Amniotic epithelial cell (primary cell): ENCODE measurements at places on chromosomes 12 and 14.
A peak's percentile ranks its signal among the peaks of the same experiment; 100 is the strongest.

DNA sequence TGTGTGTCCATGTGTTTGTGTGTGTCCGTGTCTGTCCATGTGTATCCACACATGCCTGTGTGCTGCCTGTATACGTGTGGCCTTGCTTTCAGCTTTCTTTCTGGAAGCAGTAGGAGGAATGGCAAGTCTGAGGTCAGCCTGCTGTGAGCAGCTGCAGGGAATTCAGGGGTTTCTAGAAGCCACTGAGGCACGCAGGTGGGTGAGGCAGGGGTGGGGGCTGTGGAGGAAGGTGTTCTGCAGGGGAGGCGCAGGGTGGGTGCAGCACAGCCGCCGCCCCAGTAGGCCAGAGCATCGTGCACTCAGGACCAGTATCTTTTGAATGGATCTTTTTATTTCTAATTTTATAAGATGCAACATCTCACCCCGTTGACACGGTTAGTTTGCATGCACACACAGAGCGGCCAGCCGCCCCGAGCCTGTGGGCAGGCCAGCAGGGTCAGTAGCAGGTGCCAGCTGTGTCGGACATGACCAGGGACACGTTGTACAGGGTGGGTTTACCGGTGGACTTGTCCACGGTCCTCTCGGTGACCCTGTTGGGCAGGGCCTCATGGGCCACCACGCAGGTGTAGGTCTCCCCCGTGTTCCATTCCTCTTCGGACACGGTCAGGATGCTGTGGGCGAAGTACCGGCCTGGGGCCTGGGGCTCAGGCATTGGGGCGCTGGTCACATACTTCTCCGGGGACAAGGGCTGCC is 327.7 kb downstream of the TMEM121 start:
- no peak for DNase-seq

GRCh38 chr12:30902001-30902400 is 24.5 kb upstream of the TSPAN11 start:
- DNase-seq, result no peak

DNA sequence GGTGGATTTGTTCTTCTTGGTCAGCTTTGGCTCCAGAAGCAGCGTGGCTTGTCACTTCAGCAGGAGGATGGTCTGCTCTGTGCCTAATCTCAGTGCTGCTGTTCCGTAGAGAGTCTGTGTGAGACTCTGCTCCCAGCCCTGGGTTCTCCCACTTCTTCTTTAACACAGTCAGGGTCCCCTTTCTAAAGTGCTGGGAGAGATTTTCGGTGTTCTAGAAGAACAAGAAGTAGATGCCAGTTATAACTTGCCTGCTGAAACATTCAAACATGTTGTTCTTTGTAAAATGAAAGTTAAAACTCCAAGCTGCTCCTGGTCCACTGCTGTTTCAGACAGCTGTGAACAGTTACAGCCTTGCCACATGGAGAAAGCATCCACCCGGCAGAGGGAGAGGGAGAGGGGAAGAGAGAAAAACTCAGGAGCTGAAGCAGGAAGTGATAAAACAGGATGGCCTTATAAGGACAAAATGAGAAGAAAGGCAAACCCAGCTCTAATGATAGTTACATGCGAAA is 55.2 kb upstream of the CERS5 start:
- peak; percentile 93 for DNase-seq

DNA sequence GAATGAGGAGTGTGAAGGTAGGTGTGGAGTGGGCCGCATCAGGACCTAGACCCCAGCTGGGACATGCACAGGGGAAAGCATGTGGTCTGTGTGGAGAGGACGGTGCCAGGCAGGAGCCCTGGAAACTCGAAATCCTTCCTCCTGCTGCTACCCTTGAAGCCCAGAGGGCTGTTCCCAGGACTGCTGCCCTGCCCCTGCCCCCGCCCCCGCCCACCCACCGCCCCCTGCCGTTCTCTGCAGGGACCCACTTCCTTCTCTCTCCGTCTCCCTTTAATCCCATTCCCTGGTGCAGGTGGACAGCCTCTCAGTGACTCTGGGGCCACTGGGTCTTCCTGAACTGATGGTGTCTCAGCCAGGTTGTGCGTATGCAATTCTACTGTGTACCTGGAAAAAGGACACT is 8.0 kb downstream of the ITFG2 start:
- DNase-seq, result no peak

DNA sequence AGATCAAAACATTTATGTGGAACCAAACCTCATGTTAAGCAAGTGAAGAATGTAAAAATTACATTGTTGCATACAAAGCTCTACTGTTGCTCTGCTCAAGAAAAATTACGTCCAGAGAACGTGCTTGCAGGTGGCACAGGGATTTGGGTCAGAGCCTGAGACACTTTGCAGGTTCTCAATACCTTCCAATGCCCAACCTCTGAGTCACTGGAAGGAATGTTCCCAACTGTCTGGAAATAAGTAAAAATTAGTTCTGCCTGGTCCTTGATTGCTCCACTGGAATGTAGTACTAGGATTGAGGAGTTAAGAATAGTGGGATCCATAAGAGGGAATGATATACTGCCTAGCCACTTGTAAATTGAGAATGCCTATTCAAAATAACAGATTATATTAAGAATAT is 2.8 kb upstream of the IFNG start:
- no peak for DNase-seq

GRCh38 chr12:103501447-103501846 is 5.7 kb upstream of the C12orf42 start:
- DNase-seq, result no peak

- no peak for DNase-seq
Measured at GRCh38 chr12:7434670-7435069, 9.3 kb downstream of the CD163L1 start.

- DNase-seq, result no peak
Measured at GRCh38 chr14:52303236-52303635, 10.9 kb upstream of the PTGER2 start.

DNA sequence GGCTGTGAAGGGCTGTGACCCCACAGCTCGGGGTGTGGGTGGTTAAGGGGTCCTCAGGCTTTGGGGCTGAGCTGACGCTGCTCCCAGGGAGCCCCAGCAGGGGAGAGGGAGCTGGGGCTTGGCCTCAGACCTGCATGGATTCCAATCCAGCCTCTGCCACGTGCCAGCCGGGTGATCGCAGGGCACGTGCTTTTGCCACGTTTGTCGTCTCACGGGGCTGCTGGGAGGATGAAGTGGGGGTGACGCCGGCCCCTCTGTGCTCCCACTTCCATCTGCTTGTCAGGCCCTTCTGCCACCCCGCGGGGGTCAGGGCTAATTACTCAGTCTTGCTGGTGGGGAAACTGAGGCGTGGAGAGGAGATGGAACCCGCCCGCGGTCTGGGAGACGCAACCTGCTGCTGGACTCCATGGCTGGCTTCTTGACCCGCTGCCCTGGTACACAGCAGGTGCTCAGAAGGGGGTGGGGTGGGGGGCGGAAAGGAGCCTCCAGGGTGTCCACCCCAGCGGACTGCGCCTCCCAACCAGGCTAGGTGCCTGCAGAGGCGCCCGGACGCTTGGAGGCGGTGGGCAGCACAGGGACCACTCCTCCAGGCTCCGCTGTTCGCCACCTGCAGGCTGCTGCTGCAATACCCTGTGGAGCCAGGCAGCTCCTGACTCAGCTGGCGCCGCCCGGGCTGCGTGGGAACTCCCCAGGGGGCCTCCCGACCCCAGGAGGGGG is 36.4 kb upstream of the PRIMA1 start:
- no peak for DNase-seq

DNA sequence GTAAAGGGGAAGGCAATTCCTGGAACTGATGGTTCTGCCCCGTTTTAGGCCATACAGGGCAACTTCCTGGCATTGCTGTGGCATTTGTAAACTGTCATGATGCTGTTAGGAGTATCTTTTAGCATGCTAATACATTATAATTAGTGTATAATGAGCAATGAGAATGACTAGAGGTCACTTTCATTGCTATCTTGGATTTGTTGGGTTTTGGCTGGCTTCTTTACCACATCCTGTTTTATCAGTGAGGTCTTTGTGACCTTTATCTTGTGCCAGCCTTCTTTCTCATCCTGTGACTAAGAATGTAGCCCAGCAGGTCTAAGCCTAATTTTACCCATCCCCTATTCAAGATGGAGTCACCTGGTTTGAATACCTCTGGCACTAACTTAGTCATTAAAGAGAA is 51.2 kb downstream of the TESPA1 start:
- DNase-seq, result peak; percentile 21

DNA sequence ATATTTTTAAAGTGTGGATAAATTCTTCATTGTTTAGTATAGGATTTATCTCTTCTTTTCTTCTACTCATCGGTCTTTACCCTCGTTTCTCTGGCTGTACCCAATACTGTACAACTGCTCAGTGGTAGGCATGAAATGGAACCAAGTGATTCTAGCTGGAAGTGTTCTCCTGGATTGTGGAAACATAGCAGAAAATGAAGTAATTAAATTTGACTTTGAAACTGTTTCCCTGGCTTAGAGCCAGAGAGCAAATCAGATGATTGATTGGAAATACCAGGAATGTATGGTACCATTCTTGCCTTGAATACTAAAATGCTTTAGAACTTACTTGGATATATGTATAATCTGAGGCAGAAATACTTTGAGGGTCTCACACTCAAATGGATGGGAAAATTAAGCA is 292.3 kb downstream of the ERC1 start:
- DNase-seq, result no peak

- DNase-seq, result no peak
Measured at GRCh38 chr12:65182012-65182739, 12.8 kb downstream of the LEMD3 start.

- DNase-seq, result peak; percentile 11
Measured at GRCh38 chr12:23049180-23049579, 424.2 kb downstream of the ETNK1 start.

- peak; percentile 51 for DNase-seq
Measured at GRCh38 chr12:114976959-114977358, 293.0 kb upstream of the TBX3 start.

DNA sequence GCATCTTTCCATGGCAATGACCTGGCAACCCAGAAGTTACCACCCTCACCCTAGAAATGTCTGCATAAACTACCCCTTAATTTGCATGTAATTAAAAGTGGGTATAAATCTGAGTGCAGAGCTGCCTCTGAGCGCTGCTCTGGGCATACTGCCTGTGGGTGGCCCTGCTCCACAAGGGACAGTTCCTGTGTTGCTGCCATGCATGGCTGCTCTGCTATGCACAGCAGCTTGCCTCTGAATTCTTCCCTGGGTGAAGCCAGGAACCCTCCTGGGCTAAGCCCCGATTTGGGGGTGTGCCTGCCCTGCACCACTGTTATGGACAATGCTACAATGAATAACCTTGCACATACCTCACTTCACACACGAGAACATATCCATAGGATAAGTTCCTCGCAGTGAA is 35.7 kb upstream of the GPR132 start:
- no peak for DNase-seq

GRCh38 chr14:91258011-91258618 is 13.6 kb upstream of the GPR68 start:
- peak; percentile 52 for DNase-seq
